Progenitor cell of endocrine pancreas (in vitro differentiated cells): ENCODE measurements at places on chromosomes 11 and 22.

GRCh38 chr11:37411289-37411688 is 813.3 kb upstream of the RAG2 start:
- DNase-seq, result no peak

DNA sequence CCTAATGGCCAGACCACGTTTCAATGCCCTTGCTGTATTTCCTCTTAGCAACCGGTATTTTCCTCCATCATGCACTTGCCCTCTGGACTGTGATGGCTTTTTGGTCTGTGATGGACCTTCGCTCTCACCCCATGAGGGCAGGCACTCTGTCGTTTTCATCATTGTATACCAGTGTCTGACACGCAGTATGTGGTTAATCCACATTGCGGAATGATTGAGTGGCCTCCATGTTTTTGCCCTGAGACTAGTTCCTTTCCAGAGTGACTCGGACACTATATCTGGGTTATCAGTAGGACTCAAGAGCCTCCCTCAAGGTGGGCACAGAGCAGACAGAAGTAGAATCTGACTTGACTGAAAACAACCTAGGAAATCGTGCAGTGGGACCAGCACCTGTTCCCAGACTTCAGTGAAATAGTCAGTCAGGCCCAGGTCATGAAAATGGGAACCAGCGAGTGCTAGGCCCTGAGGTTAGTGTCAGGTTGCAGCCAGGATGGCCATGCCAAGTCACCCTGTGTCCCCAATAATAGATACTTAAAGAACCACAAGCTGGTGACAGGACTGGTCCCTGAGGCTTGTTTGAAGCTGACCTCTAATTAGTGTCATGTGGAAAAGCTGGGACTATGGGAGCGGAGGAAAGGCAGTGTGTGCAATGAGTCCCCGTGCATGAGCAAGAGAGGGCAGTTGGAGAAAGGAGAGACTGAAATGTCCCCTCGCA is 464.7 kb downstream of the INSC start:
- no peak for DNase-seq

DNA sequence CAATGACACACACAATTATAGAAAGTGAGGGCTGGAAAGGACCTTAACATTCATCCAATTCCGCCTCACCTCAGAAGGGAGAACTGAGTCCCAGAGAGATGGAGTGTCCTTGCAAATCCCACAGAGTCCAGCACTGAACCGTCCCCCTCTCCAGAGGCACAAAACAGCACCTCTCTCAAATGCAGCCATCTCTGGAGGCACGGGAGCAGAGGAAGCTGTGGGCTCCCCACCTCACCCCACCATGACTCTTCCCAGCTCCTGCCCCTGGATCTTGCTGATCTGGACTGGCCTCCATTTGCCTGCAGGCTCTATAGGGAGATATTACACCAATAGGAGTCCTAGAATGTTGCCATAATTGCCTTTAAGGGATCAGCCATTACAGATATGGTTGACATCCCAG is 1.4 kb upstream of the DRD2 start:
- no peak for DNase-seq

DNA sequence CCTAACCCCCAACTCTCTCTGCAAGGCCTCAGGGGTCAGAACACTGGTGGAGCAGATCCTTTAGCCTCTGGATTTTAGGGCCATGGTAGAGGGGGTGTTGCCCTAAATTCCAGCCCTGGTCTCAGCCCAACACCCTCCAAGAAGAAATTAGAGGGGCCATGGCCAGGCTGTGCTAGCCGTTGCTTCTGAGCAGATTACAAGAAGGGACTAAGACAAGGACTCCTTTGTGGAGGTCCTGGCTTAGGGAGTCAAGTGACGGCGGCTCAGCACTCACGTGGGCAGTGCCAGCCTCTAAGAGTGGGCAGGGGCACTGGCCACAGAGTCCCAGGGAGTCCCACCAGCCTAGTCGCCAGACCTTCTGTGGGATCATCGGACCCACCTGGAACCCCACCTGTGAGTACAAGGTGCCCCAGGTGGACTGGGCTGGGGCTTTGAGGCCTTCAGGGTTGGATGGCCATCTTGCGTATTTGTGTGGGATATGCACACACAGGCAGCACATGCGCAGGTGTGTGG is at the start of gene BEST1:
Gene BEST1 (plus strand): TSS at position 317 of the 513 bp plus-strand sequence. CDS start 1,456 bp downstream, outside the sequence.
- no peak for DNase-seq

- no peak for DNase-seq
Observed at GRCh38 chr11:109984634-109985289, 108.4 kb upstream of the ZC3H12C start.

- no peak for DNase-seq
Observed at GRCh38 chr11:117528097-117528721, 200.6 kb downstream of the CEP164 start.

DNA sequence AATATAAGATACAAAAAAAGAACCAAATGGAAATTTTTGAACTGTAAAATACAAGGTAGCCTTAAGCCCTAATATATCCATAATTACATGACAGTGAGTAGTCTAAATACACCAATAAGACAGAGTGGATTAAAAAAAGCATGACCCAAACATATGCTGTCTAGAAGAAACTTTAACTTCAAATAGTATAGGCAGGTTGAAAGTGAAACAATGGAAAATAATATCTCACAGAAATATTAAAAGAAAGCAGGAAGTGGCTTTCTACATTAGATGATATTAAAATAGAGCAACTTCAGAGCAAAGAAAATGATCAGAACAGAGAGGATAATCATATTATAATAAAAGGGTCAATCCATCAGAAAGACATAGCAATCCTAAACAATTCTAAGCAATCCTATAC is 21.8 kb downstream of the DCUN1D5 start:
- DNase-seq, result no peak

- DNase-seq, result no peak
Observed at GRCh38 chr11:117690484-117691217, 106.4 kb downstream of the DSCAML1 start.

DNA sequence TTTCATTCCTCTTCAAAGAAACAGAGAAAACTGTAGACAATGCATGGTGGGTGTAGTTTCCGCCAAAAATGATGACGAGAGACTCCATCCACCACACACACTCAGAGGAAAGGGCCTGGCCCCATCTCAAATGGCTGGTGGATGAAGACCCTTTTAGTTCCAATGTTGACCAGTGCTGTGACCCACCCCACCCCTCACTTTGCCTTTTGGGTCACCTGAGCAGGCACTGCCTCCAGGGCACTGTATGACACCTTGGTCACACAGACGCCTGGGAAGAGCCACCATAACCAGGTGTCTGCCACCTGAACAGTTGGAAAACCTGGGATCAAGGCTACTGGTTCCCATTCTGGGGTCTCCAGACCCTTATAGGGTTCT is 121.3 kb downstream of the MPPED1 start:
- DNase-seq, result peak; percentile 0

GRCh38 chr11:12118949-12119348 is 8.6 kb downstream of the MICAL2 start:
- no peak for DNase-seq

DNA sequence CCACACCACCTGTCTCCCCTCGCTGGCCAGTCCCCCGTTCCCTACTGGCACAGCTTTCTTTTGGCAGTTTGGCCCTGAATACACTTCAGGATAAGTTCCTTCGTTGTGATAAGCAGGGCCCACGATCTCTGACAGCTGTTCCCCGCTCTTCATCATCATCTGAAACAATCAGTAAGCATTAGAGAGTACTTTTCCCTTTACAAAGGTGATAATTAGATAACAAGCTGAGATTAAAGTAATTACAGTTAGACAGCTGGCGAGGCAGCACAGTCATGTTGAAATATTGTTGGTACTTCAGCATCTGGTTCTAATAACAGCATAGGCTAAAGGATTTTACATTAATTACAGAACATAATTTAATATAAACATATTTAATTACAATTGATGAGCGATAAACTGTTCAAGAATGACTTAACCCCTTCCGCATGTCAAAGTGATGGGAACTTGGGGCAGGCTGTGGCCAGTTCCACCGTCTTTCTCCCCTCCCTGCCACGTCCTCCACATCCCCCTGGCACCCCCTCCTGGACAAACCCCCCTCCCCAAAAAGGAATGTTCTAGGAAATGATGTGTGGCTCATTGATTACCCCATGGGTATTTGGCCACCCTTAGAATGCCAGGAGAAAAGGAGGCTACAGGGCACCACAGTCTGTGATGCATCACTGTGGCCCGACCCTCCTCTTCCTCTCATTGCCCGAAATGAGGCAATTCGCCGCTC is 134.9 kb downstream of the RCN1 start:
- DNase-seq, result no peak

DNA sequence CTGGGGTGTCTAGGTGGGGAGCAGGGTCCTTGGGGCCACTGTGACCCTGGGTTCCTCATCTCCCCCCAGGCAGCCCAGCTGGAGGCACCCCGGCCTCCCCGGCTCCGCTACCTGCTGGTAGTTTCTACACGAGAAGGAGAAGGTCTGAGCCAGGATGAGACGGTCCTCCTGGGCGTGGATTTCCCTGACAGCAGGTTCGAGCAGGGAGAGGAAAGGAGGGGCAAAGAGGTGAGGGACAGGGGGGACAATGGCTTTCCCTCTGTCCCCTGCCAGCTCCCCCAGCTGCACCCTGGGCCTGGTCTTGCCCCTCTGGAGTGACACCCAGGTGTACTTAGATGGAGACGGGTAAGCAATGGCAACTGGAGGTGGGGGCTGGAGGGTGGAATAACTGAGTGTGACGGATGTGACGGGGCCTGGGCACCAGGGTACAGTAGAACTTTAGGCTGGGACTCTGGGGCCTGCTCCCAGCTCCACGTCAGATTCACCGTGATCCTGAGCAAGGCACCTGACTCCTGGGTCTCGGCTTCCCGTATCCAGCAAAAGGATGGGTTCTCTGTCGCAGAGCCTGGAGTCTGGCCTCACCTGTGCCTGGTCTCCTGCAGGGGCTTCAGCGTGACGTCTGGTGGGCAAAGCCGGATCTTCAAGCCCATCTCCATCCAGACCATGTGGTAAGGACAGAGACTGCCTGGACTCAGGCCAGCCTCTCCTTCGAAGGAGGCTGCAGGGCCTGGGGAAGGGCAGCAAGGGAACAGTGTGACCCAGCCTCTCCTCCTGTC is 3.6 kb downstream of the SSH3 start:
- no peak for DNase-seq

DNA sequence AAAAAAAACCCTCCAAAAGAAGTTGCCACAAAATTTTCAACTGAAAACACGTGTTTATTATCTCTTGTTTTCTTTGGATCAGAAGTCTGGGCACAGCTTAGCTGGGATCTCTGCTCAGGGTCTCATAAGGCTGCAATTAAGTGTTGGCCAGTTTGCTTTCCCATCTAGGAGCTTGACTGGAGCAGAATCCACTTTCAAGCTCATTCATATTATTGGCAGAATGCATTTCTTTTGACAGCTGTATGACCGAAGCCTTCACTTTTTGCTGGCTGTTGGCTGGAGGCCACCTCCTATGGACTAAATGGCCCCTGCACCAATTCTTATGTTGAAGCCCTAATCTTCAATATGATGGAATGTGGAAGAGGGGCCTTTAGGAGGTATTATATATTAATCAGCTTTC is 139.6 kb downstream of the DDX10 start:
- DNase-seq, result no peak

DNA sequence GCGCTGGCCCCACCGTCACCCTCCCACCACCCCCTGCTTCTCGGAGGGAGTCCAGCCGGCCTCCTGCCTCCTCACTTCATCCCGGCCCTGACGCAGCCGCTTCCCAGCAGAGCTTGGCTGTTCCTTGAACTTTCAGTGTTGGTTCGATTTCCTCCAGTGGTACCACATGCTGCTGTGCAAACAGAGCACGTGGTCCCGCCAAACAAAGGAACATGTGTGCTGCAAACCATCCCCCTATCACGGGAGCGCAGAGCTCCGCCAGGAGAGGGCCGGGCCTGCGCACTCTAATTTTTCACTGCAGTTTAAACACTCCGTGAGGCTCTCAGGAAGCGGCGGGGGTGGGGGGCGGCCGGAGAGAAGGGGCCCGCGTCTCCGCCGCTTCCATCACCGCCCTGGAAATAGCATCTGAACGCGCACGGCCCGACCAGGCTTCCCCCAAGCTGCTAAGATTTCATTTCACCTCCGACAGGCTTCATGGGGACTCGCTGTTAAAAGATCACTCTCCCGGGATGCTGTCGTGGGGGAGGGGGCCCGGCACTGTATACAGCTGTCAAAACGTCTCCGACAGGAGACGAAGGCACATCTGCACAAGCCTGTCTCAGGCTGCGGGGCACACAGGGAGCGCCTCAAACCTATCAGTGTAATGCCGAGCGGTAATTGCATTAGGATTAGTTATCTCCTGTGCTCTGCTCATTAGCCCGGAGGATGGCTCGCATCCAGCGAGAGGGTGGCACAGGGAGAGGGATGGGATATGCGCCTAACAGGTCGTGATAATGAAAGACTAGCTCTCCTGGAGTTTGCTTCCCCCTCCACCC is 269.9 kb upstream of the SORL1-AS1 start:
- DNase-seq, result peak; percentile 62

- DNase-seq, result no peak
Observed at GRCh38 chr11:28547321-28547741, 439.1 kb downstream of the METTL15 start.

GRCh38 chr22:34395370-34395769 is 475.1 kb upstream of the LARGE1 start:
- no peak for DNase-seq

GRCh38 chr11:11351042-11351586 is 1.9 kb downstream of the CSNK2A3 start:
- no peak for DNase-seq

GRCh38 chr22:22840780-22841179 is 46.8 kb upstream of the IGLL5 start:
- no peak for DNase-seq
